ENCODE measurements at places on chromosomes 4 and X. TPM values are rescaled to one million over a fixed set of nuclear protein-coding genes. Genes with fewer than 3 reads are reported as not detected.

SYTL5 gene
- polyA plus RNA-seq, result 0.01 TPM

DNA sequence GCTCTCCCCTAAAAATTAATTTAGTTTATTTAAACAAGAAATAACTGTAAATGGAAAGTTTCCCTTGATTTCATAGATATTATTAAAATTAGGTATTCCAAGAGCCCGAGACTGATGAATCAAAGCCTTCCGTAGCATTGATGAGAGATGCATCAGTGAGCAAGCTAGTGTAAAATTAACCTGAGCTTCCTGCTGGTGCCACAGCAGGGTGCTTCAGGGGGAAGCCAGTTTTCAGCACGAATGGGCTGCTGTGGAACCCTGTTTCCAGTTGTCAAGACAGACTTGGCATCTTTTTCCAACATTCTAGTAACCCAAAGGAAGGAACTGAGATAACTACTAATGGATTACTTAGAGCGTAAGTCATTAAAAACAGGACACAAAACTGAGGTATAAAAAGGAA is 221.7 kb downstream of the RBMX2 start:
- H3K4me1 ChIP-seq, result no peaks in the 10 kb centered on the region
- no peaks in the 10 kb centered on the region for H3K27me3 ChIP-seq
- DNase-seq, result no peak
- no peak overlapping the region for H3K27ac ChIP-seq
- no peaks in the 10 kb centered on the region for H3K36me3 ChIP-seq
- no peak overlapping the region for H3K4me3 ChIP-seq

DNA sequence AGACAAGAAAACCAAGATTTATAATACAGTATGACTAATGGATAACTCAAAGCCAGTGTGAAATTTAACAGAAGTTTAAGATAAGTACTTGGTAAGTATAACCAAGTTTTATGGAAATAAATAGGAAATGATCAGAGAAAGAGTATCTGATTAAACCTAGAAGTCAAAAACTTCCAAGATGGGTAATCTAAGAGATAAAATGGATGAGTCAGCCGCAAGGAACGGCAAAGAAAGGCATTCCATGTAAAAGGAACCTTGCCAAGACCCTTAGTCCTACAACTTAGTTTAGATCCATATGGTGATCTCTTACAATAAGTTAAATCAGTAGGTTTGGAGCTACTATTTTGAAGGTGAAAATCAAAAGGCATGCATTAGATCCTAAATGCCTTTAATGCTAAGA is 34.8 kb downstream of the LIN54 start:
- no peaks in the 10 kb centered on the region for H3K4me1 ChIP-seq
- H3K27ac ChIP-seq, result no peak overlapping the region
- no peak for DNase-seq

CYLC1 gene
- polyA plus RNA-seq, result not detected

DNA sequence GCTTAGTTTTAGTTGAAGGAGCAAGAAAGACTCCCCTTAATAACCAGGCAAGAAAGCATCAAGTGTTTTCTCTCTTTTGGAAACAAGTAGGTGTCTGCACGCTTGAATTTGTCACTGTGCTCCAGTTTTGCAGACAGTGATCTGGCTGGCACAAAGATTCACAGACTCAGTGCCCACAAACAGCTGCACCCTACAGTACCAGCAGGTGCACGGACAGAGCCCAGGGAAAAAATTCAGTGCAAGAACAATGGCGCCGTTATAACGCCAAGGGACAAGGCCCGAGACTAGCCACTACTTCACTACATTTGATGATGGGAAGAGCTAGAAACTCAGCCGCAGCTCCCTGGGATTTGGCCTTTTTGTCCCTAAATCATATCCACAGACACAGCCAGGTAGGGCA is 56.0 kb downstream of the ZNF827 start:
- H3K27ac ChIP-seq, result no peak overlapping the region
- H3K27me3 ChIP-seq, result no peaks in the 10 kb centered on the region
- no peaks in the 10 kb centered on the region for H3K4me1 ChIP-seq
- DNase-seq, result no peak
- H3K36me3 ChIP-seq, result peaks cover 23% of the 10 kb centered on the region

GRCh38 chr4:8227201-8227770 is 28.2 kb downstream of the SH3TC1 start:
- H3K4me1 ChIP-seq, result peaks cover 46% of the 10 kb centered on the region
- peak overlapping the region; percentile 75 for H3K27ac ChIP-seq
- H3K36me3 ChIP-seq, result peaks cover 30% of the 10 kb centered on the region
- no peak overlapping the region for H3K4me3 ChIP-seq

GRCh38 chr4:183391204-183391603 is 53.2 kb upstream of the CDKN2AIP start:
- peak; percentile 72 for DNase-seq
- H3K4me3 ChIP-seq, result no peak overlapping the region
- H3K27me3 ChIP-seq, result peaks cover 11% of the 10 kb centered on the region
- no peaks in the 10 kb centered on the region for H3K36me3 ChIP-seq
- no peak overlapping the region for H3K27ac ChIP-seq

UGT2B17 gene
- not detected for polyA plus RNA-seq

DNA sequence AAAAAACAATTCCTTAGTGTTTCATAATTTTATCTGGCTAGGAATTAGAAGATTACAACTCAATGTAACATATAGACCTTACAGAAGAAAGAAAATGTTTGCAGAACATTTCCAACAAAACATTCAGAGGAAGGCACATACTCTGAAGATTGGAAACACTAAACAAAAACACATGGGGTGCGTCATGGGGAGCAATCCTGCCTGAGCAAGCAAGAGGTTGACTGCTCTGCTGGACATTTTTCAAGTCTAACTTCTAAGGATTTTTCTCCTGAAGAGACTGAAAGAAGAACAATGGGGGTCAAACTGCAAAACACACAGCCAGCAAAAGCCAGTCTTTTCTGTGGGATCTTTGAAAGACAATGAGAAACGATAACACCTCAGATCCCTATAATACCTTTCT is 182.8 kb downstream of the GUCY2F start:
- H3K27me3 ChIP-seq, result no peaks in the 10 kb centered on the region
- no peak for DNase-seq
- H3K36me3 ChIP-seq, result no peaks in the 10 kb centered on the region
- H3K4me3 ChIP-seq, result no peak overlapping the region
- no peaks in the 10 kb centered on the region for H3K4me1 ChIP-seq

GAB1 gene
- polyA plus RNA-seq, result 6.8 TPM

RASGEF1B gene
- polyA plus RNA-seq, result 0.05 TPM

GRCh38 chr4:127240764-127241105 is 392.0 kb upstream of the INTU start:
- no peaks in the 10 kb centered on the region for H3K4me1 ChIP-seq
- H3K4me3 ChIP-seq, result no peak overlapping the region
- H3K27me3 ChIP-seq, result no peaks in the 10 kb centered on the region
- H3K36me3 ChIP-seq, result no peaks in the 10 kb centered on the region

DNA sequence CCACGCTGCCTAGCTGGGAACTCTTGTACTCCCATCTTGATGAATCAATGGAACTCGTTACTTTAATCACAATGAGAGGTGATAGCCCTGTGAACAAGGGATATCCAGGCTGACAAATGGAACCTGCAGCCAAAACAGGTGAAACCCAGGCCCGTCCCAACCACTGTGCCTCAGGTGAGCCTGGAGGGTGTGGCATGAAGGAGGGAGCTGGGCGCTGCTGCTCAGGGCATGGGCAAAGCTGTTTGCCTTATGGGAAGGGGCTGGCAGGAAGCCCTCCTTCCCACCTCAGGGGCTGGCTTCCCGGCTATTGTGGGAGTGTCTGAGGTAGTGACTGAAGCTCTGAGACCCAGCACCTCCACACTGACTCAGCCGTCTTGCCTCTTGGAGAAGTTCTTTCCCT is 209.4 kb upstream of the ATP6AP2 start:
- no peaks in the 10 kb centered on the region for H3K36me3 ChIP-seq
- H3K4me1 ChIP-seq, result no peaks in the 10 kb centered on the region
- H3K4me3 ChIP-seq, result no peak overlapping the region
- no peak for DNase-seq
- H3K27ac ChIP-seq, result no peak overlapping the region
- H3K27me3 ChIP-seq, result no peaks in the 10 kb centered on the region

RNF212 gene
- polyA plus RNA-seq, result not detected

DNA sequence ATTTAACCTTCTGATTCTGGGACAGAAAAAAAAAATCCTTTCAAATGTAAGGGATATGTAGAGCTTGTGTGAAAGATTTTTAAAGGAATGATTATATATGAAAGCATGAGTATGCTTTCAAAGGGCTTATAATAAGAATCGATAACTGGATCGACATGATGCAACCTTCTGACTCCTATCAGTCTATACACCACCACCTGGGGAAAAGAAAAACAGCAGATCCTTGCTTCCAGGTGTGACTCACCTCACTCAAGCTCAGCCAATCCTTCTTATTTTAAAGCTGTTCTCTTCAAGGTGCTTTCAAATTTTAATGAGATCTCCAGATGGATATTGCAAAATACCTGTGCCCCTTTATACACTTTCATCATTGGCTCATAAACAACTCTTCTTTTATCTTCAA is 102.1 kb upstream of the EDNRA start:
- no peak for DNase-seq
- no peak overlapping the region for H3K27ac ChIP-seq
- H3K4me3 ChIP-seq, result no peak overlapping the region
- no peaks in the 10 kb centered on the region for H3K4me1 ChIP-seq

DNA sequence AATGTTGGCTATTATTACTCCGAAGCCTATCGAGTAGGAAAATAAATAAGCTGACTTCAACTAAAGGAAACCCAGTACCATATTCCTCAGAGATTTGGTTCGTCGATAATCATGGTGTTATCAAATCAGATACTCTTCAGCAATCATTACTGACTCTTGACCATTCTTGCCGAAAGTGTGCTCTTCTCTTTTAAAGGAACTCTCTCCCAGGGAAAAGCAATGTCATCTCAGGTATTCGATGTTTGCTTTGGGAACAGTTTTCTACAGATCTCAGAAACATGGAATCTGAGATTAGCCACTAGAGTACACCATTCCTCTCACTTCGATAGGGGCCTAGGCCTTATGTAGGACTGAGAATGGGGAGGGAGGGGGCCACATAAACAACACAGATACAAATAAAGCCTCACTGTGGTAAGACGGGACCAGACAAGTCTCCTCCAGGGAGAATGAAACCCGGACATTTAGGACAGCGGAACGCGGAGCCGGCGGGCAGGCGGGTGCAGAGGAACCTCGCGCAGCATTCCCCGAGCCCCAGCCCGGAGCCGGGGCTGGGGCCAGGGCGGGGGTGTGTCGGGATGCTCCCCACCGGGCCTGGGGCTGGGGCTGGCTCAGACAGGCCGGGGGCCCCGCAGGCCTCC is 581 bp downstream of the DNAJB14 start:
- H3K27me3 ChIP-seq, result no peaks in the 10 kb centered on the region
- no peaks in the 10 kb centered on the region for H3K36me3 ChIP-seq
- H3K4me3 ChIP-seq, result peak overlapping the region; percentile 92
- peak; percentile 44 for DNase-seq
- peaks cover 44% of the 10 kb centered on the region for H3K4me1 ChIP-seq

FATE1 gene
- not detected for polyA plus RNA-seq

TMPRSS11E gene
- not detected for polyA plus RNA-seq

CRLF2 gene
- 0.10 TPM for polyA plus RNA-seq

- no peak overlapping the region for H3K4me3 ChIP-seq
- H3K27ac ChIP-seq, result no peak overlapping the region
- H3K27me3 ChIP-seq, result no peaks in the 10 kb centered on the region
- no peaks in the 10 kb centered on the region for H3K36me3 ChIP-seq
- no peak for DNase-seq
Measured at GRCh38 chr4:52945982-52946381, 83.9 kb downstream of the RASL11B start.

- DNase-seq, result no peak
- H3K27ac ChIP-seq, result no peak overlapping the region
- H3K36me3 ChIP-seq, result peaks cover 68% of the 10 kb centered on the region
- H3K4me3 ChIP-seq, result no peak overlapping the region
Measured at GRCh38 chr4:38920186-38920585, 52.6 kb downstream of the FAM114A1 start.

DNA sequence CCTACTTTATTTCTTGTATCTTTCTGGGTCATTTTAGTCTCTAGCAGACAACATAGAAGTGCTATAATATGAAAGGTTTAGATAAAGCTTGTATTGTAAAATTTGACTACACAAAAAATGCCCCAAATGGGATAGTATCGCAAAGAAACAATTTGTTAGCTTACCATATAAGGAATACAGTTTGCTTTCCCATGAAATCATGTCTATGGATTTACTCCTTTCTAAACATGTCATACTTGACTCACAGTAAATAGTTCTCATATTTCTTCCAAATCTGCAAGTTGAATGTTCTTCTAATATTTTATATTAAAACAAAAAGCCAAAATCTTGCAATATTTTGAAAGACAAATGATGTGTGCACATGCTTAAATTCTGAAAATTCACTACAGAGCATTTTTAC is 103.9 kb downstream of the PPA2 start:
- no peaks in the 10 kb centered on the region for H3K27me3 ChIP-seq
- DNase-seq, result no peak
- 0 out of 2 replicates have a peak, but pooled peaks cover 5% of the 10 kb centered on the region for H3K4me1 ChIP-seq

N4BP2 gene
- 5.6 TPM for polyA plus RNA-seq

GRCh38 chr4:46793036-46793435 is 116.0 kb downstream of the COX7B2 start:
- H3K36me3 ChIP-seq, result no peaks in the 10 kb centered on the region
- no peak overlapping the region for H3K4me3 ChIP-seq
- no peaks in the 10 kb centered on the region for H3K4me1 ChIP-seq
- H3K27me3 ChIP-seq, result no peaks in the 10 kb centered on the region
- no peak overlapping the region for H3K27ac ChIP-seq
- no peak for DNase-seq

CETN2 gene
- 17.2 TPM for polyA plus RNA-seq

TLR10 gene
- not detected for polyA plus RNA-seq

DNA sequence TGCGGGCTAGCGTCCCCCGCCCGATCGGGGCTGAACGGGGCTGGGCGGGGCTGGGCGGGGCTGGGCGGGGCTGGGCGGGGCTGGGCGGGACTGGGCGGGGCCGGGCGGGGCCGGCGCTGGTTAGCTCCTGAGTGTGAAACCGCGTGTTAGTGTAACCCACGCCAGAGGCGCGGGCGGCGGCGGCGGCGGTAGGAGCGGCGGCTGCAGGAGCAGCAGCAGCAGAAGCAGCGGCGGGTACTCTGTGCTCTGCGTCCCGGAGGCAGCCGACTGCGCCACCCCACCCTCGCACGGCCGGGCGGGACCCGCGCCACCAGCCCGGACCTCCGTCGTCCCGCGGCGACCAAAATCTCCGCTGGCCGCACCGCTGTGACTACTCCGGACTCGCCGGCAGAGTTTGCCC is 128.1 kb downstream of the LAS1L start:
- DNase-seq, result no peak
- H3K27ac ChIP-seq, result no peak overlapping the region
- H3K4me3 ChIP-seq, result no peak overlapping the region
- H3K27me3 ChIP-seq, result no peaks in the 10 kb centered on the region

- no peak overlapping the region for H3K27ac ChIP-seq
- peaks cover 41% of the 10 kb centered on the region for H3K4me1 ChIP-seq
- DNase-seq, result no peak
- H3K4me3 ChIP-seq, result no peak overlapping the region
Measured at GRCh38 chr4:106299977-106300376, 16.0 kb downstream of the TBCK start.

DNA sequence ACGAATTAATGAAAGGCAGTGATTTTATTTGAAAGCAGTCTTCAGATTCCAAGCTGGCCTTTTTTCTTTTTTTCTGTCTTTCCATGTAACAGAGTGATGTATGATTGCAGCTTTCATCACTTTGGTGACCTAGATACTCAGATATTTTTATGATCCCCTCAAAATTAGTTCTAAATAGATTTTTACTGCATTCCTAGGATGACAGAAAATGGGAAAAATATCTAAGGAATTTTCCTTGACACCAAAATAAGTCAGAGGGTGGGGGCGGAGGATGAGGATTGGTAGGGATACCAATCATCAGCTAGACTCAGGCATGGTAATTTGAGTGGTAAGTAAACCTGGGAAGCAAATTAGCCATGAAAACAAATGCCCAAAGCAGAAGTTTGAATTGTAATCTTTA is 11.9 kb upstream of the HMGB2 start:
- no peak for DNase-seq
- no peaks in the 10 kb centered on the region for H3K27me3 ChIP-seq
- no peak overlapping the region for H3K4me3 ChIP-seq
- H3K4me1 ChIP-seq, result no peaks in the 10 kb centered on the region

All from HepG2 (cell line).